ENCODE measurements at places on chromosomes 12 and 14. TPM values are rescaled to one million over a fixed set of nuclear protein-coding genes. Genes with fewer than 3 reads are reported as not detected.
A peak's percentile ranks its signal among the peaks of the same experiment; 100 is the strongest.

GRCh38 chr14:23910101-23910875 lies 43.3 kb upstream of the DHRS4 start:
- no peak for DNase-seq
- H3K4me1 ChIP-seq, result no peaks in the 10 kb centered on the region
- H3K36me3 ChIP-seq, result no peaks in the 10 kb centered on the region
- H3K27ac ChIP-seq, result no peak overlapping the region
- no peaks in the 10 kb centered on the region for H3K27me3 ChIP-seq

DNA sequence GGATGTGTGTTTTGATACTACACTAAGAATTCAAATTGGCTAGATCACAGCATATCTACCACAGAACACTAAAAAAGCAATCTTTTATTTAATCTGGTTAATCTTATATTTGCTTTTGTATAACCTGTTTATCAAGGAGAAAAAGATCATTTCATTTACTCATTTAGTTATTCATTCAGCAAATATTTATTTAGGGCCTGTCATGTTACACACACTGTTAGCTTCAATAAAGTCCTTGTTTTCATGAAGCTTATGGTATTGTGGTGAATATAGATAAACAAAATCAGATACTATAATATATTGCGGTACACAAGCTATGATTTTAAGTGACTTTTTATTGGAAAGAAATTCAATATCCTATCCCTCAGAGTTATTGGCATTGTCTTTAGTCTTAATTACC lies 350.8 kb downstream of the LRFN5 start:
- no peak overlapping the region for H3K27ac ChIP-seq
- H3K27me3 ChIP-seq, result no peaks in the 10 kb centered on the region
- no peaks in the 10 kb centered on the region for H3K36me3 ChIP-seq
- no peak for DNase-seq
- H3K4me3 ChIP-seq, result no peak overlapping the region
- H3K4me1 ChIP-seq, result no peaks in the 10 kb centered on the region

The TMPRSS12 gene
- total RNA-seq, result not detected

DNA sequence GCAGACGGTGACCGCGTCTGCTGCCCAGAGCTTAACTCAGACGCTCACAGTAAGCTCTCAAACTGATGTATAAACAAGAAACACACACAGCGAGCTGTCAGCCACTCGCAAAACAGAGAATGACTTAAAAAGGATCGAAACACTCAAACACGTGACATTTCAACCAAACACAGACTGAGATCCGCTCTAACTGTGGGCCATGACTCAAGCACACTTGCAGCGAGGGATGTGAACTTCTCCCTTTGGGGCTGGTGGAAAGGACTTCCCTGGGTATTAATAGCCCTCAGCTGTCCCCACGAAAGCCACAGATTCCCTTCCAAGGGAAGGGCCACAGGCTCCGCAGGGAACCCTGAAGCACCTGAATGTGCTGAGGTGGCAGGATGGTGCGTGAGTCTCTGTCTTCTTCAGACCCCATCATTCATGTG lies 29.1 kb downstream of the CCDC88C start:
- no peak for DNase-seq
- no peak overlapping the region for H3K27ac ChIP-seq
- no peak overlapping the region for H3K4me3 ChIP-seq
- no peaks in the 10 kb centered on the region for H3K36me3 ChIP-seq

DNA sequence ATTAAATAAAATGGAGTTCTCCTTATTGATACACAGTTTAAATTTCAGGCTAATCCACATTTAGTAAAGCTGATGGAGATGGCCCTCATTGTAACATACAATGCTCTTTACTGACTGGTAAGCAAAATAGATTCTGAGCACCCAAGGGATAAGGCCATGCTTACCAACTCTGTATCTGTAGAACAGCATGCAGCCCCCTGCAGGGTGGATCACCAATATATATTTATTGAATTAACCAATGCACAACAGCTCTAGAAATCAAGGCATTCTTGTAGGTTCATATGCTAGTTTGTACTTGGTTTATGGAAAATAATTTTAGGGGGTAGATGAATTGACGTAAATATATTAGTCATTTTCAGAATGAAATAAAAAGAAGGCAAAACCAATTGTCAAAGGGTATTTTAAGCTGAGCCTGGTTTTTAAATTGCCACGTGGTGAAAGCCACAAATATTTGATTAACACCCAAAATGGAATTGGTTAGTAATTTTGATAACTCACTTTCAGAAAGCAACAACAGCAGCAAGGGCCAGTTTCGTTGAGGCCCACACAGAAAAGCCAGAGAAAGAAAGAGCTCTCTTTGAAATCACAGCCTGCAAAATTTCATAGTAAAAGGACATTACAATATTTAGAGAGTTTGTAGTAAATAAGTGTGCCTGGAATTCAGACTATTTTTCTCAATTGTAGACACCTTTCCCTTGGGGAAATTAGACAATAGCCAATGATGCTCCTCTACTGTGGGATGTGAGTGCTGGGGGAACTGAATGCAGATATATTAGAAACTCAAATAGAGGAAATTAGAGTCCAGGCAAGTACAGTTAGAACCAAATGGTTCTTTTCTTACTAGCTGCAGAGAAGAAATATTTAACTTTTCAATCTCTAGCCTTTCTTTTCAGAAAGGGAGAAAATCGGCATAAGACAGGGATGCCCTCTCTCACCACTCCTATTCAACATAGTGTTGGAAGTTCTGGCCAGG lies 216.2 kb upstream of the ABCD2 start:
- no peaks in the 10 kb centered on the region for H3K4me1 ChIP-seq
- no peak for DNase-seq
- H3K27me3 ChIP-seq, result no peaks in the 10 kb centered on the region
- no peaks in the 10 kb centered on the region for H3K36me3 ChIP-seq
- H3K27ac ChIP-seq, result no peak overlapping the region

GRCh38 chr12:115639648-115640012 lies 637.9 kb downstream of the MED13L start:
- H3K36me3 ChIP-seq, result no peaks in the 10 kb centered on the region
- no peaks in the 10 kb centered on the region for H3K27me3 ChIP-seq
- H3K4me1 ChIP-seq, result no peaks in the 10 kb centered on the region
- H3K4me3 ChIP-seq, result no peak overlapping the region

DNA sequence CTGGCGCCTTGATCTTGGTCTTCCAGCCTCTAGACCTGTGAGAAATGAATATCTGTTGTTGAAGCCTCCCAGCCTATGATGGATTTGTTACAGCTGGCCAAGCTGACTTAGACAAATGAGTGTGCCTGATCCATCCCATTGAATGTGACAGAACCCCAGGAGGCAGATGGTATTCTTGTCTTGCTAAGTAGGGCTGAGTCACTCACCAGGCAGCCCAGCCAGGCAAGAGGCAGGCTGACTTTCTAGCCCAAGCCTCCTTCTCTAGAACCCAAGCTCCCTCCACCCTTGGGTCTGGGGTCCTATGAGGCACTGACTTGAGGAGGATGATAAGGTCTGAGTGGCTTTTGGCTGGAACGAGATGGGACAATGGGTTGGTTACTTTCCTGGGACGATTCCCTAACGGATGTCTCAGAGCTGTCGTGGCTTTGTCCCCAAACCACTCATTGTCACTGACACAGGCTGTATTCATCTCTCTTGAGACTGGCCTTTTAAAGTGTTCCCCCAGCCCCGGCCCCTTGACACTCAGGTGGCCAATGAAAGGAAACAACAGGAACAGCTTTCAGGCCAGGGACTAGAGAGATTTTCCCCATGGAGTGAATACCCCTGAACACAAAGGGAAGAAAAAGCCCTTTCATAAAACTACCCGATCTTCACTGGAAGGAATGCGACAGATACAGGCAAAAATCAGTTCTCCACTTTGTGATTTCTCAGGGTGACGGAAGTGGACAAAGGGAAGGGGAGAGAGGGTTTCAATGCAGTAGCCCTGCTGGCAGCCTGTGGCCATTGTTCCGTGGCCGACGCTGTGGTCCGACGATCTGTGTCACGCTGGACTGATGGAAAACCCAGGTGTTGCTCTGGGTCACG lies 264.2 kb downstream of the AACS start:
- H3K36me3 ChIP-seq, result no peaks in the 10 kb centered on the region
- H3K4me3 ChIP-seq, result no peak overlapping the region
- peaks cover 9% of the 10 kb centered on the region for H3K4me1 ChIP-seq
- no peak for DNase-seq

GRCh38 chr14:95315579-95315978 lies 4.1 kb downstream of the CLMN start:
- H3K27ac ChIP-seq, result no peak overlapping the region
- no peak overlapping the region for H3K4me3 ChIP-seq
- DNase-seq, result no peak
- H3K27me3 ChIP-seq, result no peaks in the 10 kb centered on the region

- H3K4me1 ChIP-seq, result peaks cover 43% of the 10 kb centered on the region
- DNase-seq, result no peak
- H3K4me3 ChIP-seq, result peak overlapping the region; percentile 77
- H3K27ac ChIP-seq, result peak overlapping the region; percentile 76
- no peaks in the 10 kb centered on the region for H3K36me3 ChIP-seq
- no peaks in the 10 kb centered on the region for H3K27me3 ChIP-seq
These were observed 717 bp downstream of the PKP2 start for GRCh38 chr12:32895688-32896431.

The KRT73 gene
- 8.7 TPM for total RNA-seq

The TMEM233 gene
- total RNA-seq, result not detected
